Activated CD4-positive, alpha-beta T cell treated with anti-CD3 and anti-CD28 coated beads, Interleukin-10, Interleukin-2, amounts not matched to agents 100 ng/mL and 50 ng/mL, durations not matched to agents 16 hours and 8 hours (primary cell): ENCODE measurements at places on chromosomes 4 and X.
A peak's percentile ranks its signal among the peaks of the same experiment; 100 is the strongest.

DNA sequence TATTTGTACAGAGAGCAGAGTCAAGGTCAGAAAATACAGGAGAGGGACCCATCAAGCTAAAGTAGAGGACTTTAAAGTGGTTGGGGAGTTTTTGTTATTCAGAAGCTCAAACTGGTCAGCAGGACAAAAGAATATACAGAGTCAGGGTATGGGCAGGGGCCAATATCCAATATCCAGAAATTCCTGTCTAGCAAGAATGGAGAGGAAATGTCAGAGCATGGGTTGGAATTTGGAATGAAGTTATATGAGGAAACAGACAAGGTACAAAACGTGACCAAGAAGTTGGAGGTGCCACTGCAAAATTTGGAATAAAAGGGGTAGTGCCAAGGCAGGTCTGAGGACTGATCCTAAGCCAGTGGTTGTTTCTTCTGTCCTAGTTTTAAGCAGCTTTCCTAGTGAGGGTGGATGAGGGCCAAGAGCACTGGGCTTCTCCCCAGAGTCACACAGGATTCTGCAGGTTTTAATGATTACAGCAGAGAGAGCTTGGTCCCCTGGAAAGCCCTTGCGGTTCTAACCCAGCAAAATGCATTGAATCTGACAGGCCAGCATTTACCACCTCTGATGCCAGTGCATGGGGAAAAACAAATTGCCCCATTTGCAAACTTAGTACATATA, 304.7 kb upstream of the FTHL17 start:
- no peak for DNase-seq

DNA sequence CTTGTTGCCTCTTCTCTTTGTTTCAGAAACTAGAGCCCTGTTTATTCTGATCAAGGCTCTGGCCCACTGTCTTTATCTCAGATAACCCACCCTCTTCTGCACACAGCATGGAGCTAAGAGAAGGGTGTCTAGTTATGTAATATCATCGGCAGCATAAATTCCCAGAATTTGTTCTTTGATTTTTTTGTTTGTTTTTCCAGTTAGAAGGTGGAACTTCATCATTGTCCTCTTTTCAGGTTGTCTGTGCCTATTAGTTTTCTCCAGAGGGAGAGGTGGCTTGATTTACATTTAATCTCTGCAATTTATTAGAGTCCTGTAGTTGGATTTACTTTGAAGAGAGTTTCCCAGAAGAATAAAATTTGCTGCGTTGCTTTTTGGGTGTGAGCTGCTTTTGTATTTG, 15.2 kb upstream of the F11 start:
- no peak for DNase-seq

GRCh38 chrX:26789751-26790150, 573.8 kb downstream of the MAGEB5 start:
- DNase-seq: no peak

- DNase-seq: peak; percentile 46
Measured at GRCh38 chr4:1356181-1356998, 9.4 kb downstream of the UVSSA start.

DNA sequence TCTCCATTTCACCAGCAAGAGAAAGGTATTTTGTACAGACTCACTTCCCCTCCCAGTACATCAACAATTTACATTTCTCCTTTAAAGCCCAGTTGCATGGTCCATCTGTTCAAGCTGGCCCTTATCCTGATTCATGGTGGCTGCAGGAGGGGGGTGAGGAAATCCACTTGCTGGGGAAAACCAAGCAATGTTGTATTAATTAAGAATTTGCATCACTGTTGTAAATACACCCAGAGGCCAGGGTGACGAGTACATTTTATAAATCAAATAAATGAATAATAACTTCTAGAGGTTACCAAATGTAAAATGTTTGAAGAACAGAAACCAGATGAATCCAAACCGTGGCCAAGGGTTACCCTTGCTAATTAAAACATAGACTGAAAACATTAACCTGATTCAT, 395.9 kb upstream of the INTU start:
- DNase-seq: no peak

DNA sequence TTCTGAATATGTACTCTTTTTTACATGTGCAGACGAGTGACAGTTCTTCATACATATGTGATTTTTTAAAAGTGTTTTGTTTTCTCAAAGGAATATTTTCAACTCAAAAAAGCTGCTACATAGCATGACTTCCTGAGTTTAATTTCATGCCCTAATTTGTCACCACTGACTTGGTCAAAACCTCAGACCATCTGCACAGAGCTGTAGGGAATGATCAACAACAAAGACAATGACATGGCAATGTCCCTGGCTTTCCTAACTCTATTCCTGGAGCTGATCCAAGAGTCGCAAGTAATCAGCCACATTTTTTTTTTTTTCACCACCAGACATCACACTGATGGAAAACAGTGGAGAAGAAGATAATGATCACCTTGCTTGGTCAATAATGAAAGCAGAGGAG, 97.7 kb downstream of the TMA16 start:
- no peak for DNase-seq

GRCh38 chr4:14415146-14415545, 587.1 kb upstream of the CPEB2 start:
- DNase-seq: no peak
